ENCODE measurements at places on chromosomes 16 and 17. TPM values are rescaled to one million over a fixed set of nuclear protein-coding genes. Genes with fewer than 3 reads are reported as not detected.
A peak's percentile ranks its signal among the peaks of the same experiment; 100 is the strongest.

DNA sequence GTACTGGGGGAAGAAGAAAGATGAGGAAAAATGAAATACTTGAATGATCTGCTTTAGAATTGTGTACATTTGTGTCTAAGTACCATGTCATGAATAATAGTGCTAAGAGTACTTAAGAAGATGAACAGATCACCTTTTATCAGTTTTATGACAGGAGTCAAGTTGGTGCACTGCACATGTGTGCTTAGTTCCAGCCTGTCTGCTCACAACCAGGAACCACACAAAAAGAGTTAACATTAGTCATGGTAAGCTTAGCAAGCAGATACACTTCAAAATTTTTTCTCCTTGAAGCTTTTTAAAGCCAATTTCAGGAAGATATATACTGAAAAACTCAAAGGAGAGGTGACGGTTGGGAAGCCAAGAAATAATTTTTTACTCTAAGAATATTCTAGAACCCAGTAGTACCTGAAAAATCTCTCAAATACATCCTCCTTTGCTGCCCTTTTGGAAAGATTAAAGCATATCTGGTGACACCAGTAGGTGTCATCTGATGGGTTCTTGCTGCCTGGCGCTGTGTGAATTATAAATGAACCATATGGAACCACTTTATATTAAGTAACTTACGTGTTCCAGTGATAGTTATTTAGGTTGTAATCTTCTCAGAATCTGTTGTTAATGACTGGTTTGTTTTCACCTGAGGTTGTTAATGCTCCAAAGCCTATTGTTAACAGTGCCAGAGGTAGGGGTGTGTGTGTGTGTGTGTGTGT lies 93.4 kb downstream of the MSI2 start:
- DNase-seq = no peak

DNA sequence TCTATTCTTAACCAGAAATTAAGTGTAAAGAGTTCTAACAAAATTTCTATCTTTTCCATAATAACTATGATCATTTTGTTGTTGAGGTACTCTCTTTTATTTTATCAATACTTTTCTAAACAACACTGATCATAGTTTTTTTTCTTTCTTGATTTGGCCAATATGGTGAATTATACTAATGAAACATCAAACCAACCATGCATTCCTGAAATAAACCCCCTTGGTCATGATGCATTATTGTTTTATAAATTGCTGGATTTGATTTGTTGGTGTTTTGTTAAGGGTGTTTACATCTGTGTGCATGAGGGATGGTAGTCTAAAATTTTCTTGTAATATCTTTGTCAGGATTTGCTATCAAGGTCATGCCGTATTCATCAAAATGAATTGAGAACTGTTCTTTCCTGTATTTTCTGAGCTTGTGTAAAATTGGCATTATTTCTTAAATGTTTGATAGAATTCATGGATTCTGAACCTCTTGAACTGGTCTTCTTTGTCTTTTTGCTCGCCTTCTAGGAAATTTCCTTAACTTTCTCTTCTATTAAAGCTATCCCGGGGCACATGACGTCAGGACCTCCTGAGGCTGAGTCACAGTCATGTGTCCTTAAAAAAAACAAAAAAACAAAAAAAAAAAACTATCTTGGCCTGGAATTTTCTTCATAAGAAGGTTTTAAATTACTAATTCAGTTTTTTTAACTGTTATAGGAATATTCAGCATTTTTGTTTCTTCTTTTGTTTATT lies 3.9 kb upstream of the TRIM25 start:
- no peak for DNase-seq

DNA sequence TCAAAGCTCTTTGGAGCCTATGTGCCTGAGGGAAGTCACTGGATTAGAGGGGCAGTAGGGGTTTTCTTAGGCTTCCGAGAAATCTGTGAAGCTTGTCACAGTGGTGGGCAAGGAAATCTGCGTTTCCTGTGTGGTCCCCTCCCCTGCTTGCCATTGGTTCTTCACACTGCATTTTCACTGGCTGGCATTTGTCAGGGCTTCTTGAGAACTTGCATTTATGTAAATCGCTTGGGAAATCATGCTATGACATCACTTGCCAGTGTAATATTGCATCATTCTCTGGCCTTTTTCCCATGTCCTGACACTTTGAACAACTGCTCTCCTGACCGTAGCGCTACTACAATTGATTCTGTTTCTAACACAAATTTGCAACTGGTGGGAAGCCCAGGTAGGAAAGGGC lies 1.8 kb downstream of the CACNG3 start:
- DNase-seq = no peak

Gene SPATA22
- total RNA-seq = not detected

Gene NGFR
- total RNA-seq = 1.8 TPM

Gene LDHD
- not detected for total RNA-seq

DNA sequence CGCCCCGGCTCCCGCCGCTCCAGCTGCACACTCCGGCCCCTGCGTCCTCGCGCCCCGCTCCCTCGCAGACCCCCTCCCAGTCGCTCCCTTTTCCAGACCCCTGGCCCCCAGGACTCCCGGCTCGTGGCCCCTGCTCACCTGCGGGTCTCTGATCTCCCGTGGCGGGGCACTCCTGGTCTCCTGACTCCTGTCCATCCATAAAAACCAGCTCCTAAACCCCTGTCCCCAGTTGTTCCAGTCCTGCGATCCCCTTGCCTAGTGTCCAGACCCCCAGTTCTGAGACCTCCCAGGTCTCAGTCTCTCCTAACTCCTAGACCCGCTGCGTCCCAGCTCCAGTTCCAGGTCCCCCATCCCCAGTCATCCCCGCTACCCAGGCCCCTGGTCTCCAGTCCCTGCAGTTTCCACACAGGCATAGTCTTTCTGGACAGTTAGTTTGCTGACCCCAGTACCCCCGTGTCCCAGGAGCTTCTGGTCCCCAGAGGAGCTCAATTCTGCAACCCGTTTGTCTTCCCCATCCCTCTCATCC lies 379 bp downstream of the SNX29 start:
- DNase-seq = no peak

Gene DCTN5
- total RNA-seq = 62.3 TPM

DNA sequence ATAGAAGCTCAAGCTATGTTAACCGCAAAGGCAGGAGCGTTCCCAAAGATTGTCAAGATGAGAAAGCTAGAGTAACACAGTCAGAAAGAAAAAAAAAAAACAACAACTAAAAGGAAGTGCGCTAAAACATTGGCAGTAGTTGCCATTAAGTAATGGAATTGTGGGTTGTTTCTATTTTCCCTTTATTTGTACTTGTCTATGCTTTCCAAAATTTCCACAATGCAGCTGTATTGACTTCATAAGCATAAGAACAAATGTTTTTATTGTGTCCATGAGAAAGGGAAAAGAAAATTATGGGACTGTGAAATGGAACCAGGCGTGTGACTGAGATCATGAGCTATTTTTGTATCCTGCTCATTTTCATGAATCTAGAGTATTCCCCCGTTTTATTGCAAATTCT lies 153.4 kb downstream of the TMEM114 start:
- DNase-seq = no peak

- no peak for DNase-seq
Observed at GRCh38 chr17:10197362-10197720, 1.1 kb downstream of the GAS7 start.

GRCh38 chr16:1178295-1178910 lies 25.5 kb downstream of the CACNA1H start:
- no peak for DNase-seq

GRCh38 chr17:18364166-18364565 lies 816 bp upstream of the SHMT1 start:
- DNase-seq = no peak

- peak; percentile 67 for DNase-seq
Observed at GRCh38 chr17:75130632-75131277, 787 bp downstream of the NT5C start.

Measured in B cell (primary cell).